ENCODE measurements at places on chromosomes 5 and 9.

- DNase-seq = no peak
Measured at GRCh38 chr5:78974011-78974410, 11.1 kb downstream of the ARSB start.

DNA sequence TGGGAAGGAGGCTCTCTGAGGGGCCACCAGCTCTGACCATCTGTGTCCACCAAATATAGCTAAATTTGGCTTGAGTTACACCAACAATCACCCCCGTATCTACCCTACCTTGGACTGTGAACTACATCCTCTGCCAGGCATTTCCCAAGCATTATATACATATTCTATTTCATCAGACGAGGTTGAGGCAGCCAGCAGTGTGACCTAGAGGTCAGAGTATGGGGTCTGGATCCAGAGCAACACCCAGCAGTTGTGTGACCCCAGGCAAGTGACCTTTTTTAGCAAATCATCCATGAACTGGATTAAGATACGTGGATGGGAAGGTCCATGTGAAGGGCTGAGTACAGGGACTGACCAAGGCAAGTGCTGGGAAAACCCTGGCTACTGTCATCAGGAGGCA is 180.6 kb downstream of the HSPA4 start:
- no peak for DNase-seq

GRCh38 chr9:94867281-94867841 is 140.9 kb downstream of the AOPEP start:
- no peak for DNase-seq

DNA sequence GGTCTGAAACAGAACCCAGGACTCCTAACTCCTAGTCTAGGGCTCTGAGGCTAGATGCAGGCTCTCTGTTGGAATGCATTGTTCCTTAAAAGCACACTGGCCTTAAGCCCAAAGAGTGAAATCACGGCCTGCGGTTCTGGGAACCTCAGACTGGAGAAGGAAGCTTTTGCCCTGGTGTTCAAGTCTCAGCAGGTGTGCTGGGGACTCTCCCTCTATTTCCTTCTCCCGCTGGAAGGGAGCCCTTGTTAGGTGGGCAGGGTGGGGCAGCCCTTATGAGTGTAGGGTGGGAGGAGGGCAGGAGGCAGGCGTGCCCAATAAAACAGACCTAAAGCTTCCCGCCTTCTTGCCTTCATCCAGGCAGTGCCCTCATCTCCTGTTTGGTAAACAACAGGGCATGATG is 1.8 kb upstream of the PPARGC1B start:
- no peak for DNase-seq

GRCh38 chr5:151970885-151971284 is 46.2 kb upstream of the GLRA1 start:
- DNase-seq = no peak
